Tongue (tissue), 3 donors: ENCODE measurements at places on chromosomes 13 and 19. TPM values are rescaled to one million over a fixed set of nuclear protein-coding genes. Genes with fewer than 3 reads are reported as not detected.

- no peak for DNase-seq
Observed at GRCh38 chr19:29745253-29745652, 30.2 kb upstream of the C19orf12 start.

DNA sequence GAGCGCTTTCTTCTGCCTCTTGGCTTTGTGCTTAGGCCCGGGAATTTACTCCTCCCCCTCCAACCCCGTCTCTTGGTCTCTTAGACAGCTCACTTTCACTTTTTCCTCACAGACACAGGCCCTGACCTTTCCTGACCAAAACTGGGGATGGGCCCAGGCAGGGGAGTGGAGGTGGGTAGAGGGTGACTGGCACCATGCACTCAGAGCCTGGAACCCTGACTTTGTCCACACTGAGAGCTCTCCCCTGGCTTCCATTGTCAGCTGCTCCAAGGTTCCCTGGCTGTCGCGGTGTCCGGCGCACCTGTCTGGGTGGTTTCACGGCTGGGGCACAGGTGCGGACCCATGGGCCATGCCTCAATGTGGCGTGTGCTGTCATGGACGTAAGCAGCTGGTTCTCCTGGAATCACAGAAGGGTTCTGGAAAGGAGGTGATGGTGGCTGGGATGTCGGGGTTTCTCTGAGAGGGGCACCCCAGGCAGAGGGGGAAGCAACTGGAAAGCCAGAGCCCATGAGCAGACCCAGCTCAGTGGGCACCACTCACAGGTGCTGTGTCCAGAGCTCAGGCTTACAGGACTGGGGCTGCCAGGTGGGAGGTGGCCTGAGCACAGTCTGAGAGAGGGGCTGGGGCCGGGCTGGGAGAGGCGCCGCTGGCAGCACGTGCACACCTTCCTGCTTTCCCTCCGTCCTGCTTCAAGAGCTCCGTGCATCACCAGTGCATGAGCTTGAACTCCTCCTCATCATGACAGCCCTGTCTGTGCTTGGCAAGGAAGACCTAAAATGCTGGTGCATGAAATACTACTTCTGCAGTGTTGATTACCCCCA, 28.0 kb upstream of the C1QTNF9 start:
- DNase-seq: no peak

GRCh38 chr19:39199025-39199424, 2.3 kb downstream of the NCCRP1 start:
- DNase-seq: peak; percentile 48

DNA sequence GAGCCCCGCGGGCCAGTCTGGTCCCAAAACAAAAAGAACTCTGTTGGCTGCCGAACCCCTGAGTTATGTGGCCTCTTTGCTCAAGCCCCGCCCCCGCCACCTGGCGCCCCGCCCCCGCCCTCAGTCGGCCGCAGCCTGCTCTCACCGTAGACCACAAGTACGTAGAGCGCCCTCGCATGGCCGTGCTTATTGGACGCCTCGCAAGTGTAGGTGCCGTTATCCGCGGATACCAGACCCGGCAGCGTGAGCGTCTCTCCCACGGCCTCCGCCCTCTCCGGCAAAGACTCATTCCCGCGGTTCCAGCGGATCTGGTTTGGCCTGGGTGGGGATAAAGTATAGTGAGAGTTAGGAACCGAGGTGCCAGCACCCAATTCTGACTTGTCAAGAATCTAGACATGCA, 5.5 kb upstream of the ZNF428 start:
- peak; percentile 44 for DNase-seq

The OR7C1 gene
- total RNA-seq: 0.31 TPM

The RDH8 gene
- total RNA-seq: not detected

DNA sequence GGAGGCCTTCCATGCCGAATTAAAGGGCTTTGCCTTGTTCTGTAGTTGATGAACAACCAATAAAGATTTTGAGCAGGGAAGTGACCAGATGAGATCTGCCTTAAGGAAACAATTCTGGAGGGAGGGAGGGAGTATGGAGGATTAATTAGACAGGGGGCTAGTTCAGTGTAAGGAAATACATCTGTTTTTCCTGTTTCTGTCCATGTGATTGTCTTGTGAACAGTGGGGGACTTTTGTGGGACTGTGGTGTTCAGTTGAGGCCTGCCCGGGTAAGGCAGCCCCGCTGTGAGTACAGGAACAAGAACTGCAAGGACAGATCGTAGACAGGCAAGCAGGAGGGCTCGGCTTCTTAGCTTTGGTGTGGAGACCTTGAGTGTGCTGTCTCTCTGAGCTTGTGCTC, 59.0 kb downstream of the DGKH start:
- no peak for DNase-seq

- DNase-seq: no peak
Observed at GRCh38 chr13:112859817-112860190, 109.2 kb upstream of the MCF2L start.

DNA sequence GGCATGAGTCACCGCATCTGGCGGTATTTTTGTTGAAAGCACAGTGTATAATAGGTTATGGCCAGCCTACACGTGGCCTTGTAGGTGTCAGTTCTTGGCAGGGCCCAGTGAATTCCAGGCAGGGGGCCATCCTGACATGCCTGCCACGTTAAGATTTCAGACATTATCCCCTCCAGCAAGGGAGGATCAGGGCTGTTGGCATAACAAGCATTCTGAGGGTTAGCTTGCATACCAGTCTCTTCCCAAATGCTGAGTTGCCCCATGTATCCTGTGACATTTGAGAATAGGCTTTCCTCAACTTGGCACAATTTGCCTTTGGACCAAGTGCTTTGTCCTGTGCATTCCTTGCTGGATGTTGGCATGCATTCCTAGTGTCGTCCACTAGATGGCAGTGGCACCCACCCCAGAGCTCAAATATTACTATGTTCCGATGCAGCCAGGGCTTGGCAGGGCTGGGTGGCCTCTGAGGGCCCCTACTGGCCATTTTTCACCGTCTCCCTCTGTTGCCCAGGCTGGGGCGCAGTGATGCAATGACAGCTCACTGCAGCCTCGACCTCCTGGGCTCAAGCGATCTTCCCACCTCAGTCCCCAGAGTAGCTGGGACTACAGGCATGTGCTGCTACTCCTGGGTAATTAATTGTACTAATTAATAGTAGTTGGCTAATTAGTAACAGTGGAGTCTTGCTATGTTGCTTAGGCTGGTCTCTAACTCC, 31.2 kb downstream of the NLRP12 start:
- peak; percentile 88 for DNase-seq

- peak; percentile 77 for DNase-seq
Observed at GRCh38 chr13:100573121-100573520, 15.5 kb downstream of the GGACT start.

GRCh38 chr19:39698535-39698934, 5.7 kb upstream of the LGALS14 start:
- no peak for DNase-seq

- DNase-seq: no peak
Observed at GRCh38 chr19:46607448-46607841, 6.3 kb downstream of the CALM3 start.
